Naive B cell (primary cell): ENCODE measurements at places on chromosomes 12 and 14. TPM values are rescaled to one million over a fixed set of nuclear protein-coding genes. Genes with fewer than 3 reads are reported as not detected.

DNA sequence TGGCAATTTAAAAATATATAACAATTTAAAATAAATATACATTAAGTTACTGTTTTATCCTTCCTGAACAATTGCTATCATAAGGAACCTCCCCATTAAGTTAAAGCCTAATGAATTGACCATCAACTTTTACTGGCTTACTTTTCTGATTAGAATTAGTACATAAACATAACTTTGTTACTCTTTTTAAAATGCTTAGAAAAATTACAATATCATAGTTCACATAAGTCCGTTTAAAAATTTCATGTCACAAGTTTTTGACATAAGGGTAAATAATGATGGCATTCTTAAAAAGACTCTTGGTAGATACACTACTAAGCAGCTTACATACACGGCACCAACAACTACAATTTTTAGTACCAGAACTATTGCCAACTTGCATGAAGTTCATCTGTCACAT lies 1308.6 kb downstream of the FSCB start:
- DNase-seq: no peak

GRCh38 chr12:95117178-95117599 lies 43.8 kb upstream of the NR2C1 start:
- peak; percentile 66 for DNase-seq

GRCh38 chr14:63453443-63453936 lies 89.7 kb downstream of the PPP2R5E start:
- no peak for DNase-seq

SLC11A2 gene
- 7.7 TPM for polyA plus RNA-seq

DNA sequence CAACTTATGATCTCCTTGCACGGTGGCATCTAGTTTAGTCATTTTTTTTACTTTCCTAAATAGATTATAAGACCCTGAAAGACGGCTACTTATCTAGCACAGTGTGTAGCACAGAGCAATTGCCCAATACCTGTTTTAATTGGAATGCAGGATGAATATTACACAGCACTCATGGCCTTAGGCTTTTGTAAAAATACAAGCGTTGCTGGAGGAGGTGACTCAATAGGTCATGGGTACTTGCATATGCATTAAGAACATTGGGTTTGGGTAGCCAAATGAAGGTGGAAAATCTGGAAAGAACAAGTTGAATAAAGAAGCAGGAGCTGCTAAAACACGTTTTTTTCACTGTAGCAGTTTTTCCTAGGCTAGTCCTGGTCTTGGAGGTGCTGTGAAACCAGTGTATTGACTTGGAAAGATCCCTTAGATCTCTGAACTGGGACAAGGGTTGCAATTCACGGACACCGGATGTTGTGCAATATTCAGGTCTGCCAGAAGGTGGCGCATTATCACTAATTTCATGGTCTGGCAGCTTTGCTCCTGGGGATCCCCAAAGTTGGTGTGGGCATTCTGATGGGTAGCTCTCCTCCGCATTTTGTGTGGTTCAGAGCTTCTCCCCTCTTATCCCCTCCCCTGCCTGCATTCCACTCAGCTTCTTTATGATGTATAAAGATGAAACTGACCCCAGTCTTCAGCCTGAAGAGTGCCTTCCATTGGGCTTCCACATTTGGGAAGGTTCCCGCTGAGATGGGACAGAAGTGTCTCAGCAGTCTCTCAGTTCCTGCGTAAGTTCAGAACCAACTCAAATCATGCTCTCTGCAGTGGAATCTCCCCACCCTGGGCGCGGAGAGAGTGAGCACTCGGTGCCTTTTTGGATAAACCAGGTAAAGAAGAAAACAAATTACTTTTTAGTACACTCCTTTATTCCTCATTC lies 278.3 kb downstream of the NRXN3 start:
- no peak for DNase-seq

- DNase-seq: no peak
Observed at GRCh38 chr14:80266930-80267329, 55.6 kb upstream of the DIO2 start.

GRCh38 chr14:52094546-52095271 lies 25.9 kb upstream of the NID2 start:
- DNase-seq: no peak

- DNase-seq: no peak
Observed at GRCh38 chr12:113221997-113222729, 899 bp downstream of the TPCN1 start.

DNA sequence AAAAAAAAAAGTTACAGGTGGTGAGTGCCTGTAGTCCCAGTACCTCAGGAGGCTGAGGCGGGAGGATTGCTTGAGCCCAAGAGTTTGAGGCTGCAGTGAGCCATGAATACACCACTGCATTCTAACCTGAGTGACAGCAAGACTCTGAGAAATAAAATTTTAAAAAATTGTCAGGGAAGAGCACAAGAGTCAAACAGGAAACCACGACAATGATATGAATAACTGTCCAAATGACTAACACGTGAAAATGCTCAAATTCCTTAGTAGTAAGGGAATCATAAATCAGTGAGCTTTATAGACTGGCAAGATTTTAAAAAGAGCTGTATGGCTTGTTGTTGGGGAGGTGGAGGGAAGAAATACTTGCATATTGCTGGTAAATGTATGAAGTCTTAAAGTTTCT lies 12.9 kb upstream of the ASPG start:
- no peak for DNase-seq

LUM gene
- polyA plus RNA-seq: not detected

- DNase-seq: no peak
Observed at GRCh38 chr14:104676694-104677511, 12.5 kb upstream of the INF2 start.

ST8SIA1 gene
- not detected for polyA plus RNA-seq

- DNase-seq: no peak
Observed at GRCh38 chr14:23376482-23377197, at the start of gene CMTM5. TSS of gene CMTM5 (plus strand) at chr14:23377046. CDS start at chr14:23377252, 206 bp downstream.

IAPP gene
- polyA plus RNA-seq: not detected

MRPL42 gene
- polyA plus RNA-seq: 98.2 TPM

DNA sequence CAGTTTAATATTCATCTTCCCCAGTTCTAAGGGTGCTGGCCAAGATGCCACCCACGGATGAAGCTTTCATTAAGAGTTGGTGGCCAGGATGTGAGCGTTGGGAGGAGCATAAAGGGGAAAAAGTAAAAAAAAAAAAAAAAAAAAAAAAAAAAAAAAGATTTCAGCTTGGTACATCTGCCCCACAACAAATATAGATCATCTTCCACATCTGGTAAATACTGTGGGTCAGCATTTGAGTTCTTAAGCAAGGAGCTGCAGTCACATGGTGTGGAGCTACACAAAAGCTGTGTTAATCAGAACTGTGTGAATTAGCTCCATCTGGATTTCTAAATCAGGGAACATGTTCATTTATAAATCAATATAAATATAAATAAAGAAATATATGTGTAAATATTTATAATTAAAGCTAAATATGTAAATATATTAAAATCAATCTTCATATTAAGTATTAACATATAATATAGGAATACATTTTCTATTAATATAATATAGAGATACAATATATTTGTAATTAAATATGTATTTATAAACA lies 262.3 kb downstream of the NUAK1 start:
- DNase-seq: no peak

RAPGEF3 gene
- polyA plus RNA-seq: 0.39 TPM

HVCN1 gene
- 861 TPM for polyA plus RNA-seq

- no peak for DNase-seq
Observed at GRCh38 chr12:51672334-51672733, 81.3 kb downstream of the SCN8A start.

GRCh38 chr14:102464846-102465341 lies 44.7 kb downstream of the ANKRD9 start:
- DNase-seq: no peak

KLRK1 gene
- polyA plus RNA-seq: 42.3 TPM

DNA sequence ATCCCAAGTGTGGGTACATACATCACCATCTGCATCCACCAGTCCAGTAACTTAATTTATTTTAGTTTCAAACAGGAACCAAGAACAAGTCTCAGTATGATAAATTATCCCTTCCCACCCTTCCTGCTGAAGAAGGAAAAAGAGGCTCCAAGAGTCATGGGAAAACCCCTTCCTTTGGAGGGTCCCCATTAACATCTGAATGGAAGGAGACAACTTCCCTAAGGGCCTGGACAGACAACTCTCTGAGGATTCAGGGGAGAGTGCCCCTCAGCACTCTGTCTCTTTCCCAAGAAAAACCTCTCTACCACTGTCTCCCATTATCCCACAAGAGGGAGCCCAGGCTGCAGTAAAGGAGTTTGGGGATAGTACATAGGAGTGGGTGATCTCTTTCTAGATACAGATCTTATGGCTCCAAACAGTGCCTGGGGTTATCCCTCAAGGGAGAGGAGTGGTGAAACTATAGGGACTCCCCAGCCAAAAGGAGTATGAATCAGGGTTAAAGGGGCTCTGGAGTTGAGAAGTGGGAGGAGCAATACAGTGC lies 6.2 kb downstream of the WNT10B start:
- DNase-seq: no peak

GRCh38 chr12:108816652-108817335 lies 40.6 kb downstream of the SSH1 start:
- DNase-seq: no peak

DNA sequence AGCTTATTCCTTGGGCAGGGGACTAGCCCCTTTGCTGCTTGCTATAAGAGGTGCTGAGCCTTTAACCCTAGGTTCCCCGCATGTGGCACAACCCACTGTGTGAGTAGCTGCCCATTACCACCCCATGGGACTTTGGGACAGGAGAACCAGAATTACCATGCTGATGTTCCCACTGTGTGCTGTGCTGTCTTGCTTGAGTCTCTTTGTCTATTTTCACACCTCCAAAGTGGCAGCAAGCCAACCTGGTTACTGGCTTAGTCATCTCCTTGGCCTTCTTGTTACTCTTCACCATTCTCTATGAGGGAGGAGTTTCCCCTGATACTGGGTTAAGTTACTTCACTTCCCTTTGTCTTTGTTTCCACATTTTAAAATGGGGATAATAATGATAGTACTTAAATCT lies 73.4 kb upstream of the ETV6 start:
- DNase-seq: no peak

GRCh38 chr14:61434311-61434710 lies 112.9 kb downstream of the PRKCH start:
- no peak for DNase-seq

DNA sequence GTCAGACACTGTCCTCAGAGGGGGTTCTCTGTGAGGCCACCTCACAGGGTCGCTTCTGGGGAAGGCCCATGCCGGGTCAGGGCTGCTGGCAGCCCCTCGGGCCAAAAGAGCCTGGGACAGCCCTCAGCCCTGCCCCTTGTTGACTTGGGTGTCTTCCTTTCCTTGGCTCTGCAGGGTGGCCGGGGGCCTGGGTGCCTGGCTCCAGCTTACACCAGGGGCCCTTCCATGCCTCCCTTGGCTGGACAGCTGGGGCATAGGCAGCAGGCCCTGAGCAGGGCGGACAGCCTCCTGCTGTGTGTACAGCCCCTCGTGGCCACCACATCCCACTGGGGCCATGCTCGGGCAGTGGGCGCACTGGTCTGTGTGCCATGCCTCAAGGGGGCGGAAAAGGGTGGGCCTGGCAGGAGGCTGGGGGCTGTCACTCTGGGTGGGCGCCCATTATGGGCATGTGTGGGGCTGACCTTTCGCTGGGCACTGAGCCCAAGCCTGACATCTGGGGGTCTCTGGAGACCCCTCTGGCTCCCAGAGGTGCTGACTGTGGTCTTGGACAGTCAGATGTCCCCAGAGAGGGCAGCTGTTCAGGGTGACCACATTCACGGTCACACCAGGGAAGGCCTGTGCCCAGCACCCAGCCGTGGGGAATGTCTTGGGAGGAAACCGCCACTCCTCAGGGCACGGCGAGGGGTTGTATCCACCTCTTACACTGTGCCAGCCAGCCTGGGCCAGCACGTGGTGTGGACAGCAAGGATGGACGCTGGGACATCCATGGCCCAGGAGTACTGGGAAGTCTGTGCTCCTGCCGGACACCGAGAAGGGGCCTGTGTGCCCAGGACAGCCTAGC lies 313.3 kb downstream of the TMEM121 start:
- DNase-seq: no peak

TAS2R13 gene
- polyA plus RNA-seq: not detected

KITLG gene
- not detected for polyA plus RNA-seq

DNA sequence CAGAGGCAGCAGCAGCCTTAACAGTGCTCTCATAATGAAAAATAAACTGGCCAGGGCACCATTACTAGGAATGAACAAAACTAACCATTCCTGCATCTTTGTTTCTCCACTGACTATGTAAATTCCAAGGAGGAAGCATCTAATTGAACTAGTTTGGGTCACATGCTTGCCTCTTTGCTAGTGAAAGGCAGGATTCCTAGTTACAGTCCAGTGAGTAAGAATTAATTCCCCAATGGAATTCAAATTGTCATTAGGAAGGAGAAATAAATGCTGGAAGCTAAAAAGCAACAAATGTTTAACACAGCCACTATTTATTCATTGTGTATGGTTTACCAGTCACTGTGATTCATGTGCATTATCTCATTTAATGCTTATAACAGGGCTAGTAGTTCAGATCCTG lies 316.0 kb downstream of the CCDC91 start:
- no peak for DNase-seq

DNA sequence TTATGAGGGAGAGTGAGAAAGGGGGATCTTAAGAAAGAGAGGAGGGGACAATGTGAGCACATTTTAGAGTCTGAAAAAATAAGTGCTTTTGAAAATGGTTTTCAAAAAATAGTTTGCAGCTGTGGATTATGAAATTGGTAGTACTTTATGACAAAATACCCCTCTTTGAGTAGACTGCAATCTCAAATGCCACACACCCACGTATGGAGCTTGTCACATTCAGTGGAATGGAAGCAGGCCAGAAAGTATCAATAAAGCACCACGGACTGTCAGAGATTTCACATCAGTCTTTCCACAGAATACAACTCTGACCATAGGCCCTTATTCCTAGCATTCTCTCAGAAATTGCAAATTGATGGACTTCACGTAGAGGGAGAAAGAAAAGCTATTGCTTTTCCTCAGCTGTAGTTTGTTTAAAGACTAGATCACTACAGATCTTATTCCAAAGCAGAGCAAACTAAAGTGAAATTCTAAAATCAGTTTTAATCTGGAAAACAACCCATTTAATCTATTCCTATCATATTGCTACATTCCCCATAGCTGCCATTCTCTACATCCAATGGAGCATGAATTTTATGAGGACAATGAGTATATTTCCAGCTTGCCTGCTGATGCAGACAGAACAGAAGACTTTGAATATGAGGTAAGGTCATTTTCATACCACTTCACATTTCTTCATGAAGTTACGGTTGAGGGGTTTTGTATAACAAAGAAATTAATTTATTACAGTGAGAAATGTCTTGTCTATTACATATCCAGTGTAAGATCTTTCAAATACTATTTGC lies 321.3 kb downstream of the PDZRN4 start:
- no peak for DNase-seq

DNA sequence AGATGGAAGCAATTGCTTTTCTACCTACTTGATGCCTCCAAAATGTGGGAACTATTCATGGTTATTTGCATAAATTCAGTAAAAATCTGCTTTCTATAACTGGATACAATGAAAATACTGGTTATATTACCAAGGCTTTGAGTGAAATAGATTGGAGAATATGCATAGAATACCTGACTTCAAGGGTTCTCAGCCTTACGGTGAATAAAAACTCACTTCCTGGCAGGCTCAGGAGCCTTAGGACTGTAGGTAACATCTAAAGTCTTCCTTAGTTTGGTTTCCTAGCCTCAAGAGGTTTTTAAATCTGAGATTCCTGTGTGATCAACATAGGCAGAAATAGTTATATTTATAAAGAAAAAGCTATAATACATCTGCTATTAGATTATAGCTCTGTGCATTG lies 158.6 kb downstream of the SLC41A2 start:
- DNase-seq: no peak
